ENCODE measurements at places on chromosomes 1 and 21. TPM values are rescaled to one million over a fixed set of nuclear protein-coding genes. Genes with fewer than 3 reads are reported as not detected.

The NTRK1 gene
- 0.44 TPM for total RNA-seq

GRCh38 chr1:6198646-6199297 lies 623 bp downstream of the RPL22 start:
- no peaks in the 10 kb centered on the region for H3K4me1 ChIP-seq
- peaks cover 37% of the 10 kb centered on the region for H3K36me3 ChIP-seq
- no peak for DNase-seq
- H3K27me3 ChIP-seq = no peaks in the 10 kb centered on the region
- peak overlapping the region; percentile 56 for H3K27ac ChIP-seq

DNA sequence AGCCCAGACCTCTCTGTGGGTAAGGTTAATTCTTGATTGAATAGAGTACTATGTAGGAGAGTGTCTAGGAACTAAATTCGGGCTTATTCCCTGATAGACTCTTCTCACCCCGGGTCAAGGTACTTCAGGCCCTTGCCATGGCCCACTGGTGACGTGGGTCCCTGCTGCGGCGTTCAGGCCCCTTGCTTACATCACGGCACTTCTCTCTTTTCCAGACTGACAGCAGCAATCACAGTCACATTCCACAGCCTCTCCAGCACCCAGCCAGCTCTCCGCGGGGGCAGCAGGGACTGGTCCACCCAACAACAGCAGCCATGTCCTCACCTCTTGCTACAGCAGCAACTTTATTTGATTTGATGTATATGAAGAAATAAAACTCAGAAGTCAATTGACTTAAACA lies 401.2 kb upstream of the VAMP3 start:
- no peak for DNase-seq
- no peaks in the 10 kb centered on the region for H3K27me3 ChIP-seq
- no peak overlapping the region for H3K4me3 ChIP-seq
- H3K36me3 ChIP-seq = no peaks in the 10 kb centered on the region
- no peaks in the 10 kb centered on the region for H3K4me1 ChIP-seq

GRCh38 chr1:174812016-174812415 lies 187.7 kb upstream of the CACYBP start:
- peak overlapping the region; percentile 5 for H3K27ac ChIP-seq
- peaks cover 22% of the 10 kb centered on the region for H3K27me3 ChIP-seq
- H3K4me3 ChIP-seq = peak overlapping the region; percentile 34
- H3K36me3 ChIP-seq = no peaks in the 10 kb centered on the region
- H3K4me1 ChIP-seq = peaks cover 2% of the 10 kb centered on the region
- no peak for DNase-seq

- DNase-seq = no peak
- H3K4me3 ChIP-seq = peak overlapping the region; percentile 87
- no peak overlapping the region for H3K27ac ChIP-seq
Observed at GRCh38 chr1:8420318-8420717, 102.4 kb downstream of the SLC45A1 start.

All from endodermal cell (in vitro differentiated cells).